Activated T-helper 2 cell treated with anti-CD3 and anti-CD28 coated beads, Interferon-gamma antibody, Interleukin-2, Interleukin-4, amounts not matched to agents 10 μg/mL and 5 μg/mL and 100 μg/mL, durations not matched to agents 14 hours and 24 hours and 36 hours (primary cell): ENCODE measurements at places on chromosomes 2 and 18.

DNA sequence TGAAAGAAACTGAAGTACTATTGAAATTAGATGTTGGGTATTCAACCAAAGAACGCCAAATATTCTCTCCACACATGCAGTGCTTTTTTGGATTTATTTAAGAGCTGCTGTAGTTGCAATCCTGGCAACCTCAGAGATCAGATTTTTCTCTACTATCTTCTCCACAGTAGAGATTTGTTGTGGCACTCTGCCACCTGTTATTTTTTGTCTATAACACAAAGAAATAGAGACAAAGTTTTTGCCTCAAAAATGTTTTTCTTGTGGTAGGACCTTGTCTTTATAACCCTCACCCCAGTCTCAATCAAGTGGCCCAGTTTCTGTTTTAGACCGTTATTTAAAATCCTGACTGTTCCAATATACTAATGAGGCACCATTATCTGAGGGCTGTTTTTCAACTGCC, 79.4 kb downstream of the SCG2 start:
- no peak for DNase-seq

GRCh38 chr2:20141056-20141762, 83.7 kb downstream of the SDC1 start:
- DNase-seq, result no peak

GRCh38 chr2:86331384-86331783, 6.0 kb downstream of the REEP1 start:
- no peak for DNase-seq

- no peak for DNase-seq
These were observed 262.9 kb downstream of the AFF3 start for GRCh38 chr2:99879481-99879880.

DNA sequence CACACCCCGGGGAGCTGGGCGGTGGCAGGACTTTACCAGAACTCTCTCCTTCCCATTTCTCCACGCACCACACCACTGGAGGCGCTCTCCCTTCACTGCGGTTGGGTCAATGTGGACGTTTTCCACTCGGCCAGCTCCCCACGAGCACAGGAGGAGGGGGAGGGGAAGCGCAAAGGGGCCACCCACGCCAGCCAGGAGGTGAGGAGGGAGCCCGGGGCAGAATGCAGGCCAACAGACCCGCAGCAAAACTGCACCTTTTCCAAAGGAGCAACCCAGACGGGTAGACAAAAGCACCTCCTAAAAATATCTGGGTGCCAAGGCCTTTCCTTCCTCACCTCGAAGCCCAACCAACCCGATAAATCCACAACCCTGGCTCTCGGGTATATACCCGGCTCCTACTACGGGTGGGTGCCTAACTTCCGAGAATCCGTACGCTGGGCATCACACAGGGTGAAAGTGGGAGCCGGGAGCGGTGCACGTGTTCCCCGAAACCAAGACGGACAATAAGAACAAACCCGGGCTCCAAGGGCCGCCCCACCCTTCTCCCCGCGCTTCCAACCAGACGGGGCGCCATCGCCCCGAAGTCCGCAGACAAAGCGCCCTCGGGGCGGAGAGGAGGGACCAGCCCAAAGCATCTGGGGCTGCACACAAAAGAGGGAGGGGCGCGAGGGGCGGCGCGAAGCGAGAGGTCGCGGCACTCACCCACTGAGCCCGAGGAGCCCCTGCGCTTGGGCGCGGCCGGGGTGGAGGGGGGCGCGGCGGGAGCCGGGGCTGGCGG, 1.0 kb downstream of the RTN4 start:
- DNase-seq, result peak; percentile 61

GRCh38 chr2:132978840-132979239, 308.8 kb upstream of the LYPD1 start:
- no peak for DNase-seq
